ENCODE measurements at places on chromosomes 2 and 18.

DNA sequence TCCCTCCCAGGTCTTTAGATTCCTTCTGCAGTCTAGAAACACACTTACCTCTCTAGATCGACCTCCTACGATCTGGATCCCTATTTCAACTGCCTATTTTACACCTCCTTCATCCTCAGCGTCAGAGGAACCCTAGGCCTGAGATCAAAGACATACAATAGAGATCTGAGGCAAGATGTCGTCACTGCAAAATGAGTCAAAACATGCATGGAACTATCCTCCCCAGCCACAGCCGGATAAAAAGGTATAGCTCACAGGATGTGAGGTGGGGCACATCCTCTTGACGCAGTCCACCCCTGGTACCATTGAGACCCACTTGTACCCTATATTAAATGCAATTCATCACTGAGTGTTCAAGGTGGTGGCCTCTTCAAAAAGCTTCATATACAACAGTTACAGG lies 63.7 kb upstream of the DNAJC10 start:
- DNase-seq = no peak

DNA sequence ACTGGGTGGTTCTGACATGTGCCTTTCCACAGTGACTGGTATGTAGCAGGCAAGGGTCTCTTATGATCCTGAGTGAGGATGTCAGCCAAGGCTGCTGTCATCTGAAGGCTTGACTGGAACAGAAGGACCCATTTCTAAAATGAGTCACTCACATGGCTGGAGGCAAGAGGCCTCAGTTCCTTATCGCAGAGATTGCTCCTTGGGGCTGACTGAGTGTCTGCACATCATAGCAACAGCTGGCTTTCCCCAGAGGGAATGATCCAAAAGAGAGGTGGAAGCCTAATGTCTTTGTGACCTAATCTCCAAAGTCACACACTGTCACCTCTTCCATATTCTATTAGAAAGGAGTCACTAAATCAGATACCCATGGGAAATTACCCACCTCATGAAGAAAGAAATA lies 114.0 kb downstream of the NEDD4L start:
- no peak for DNase-seq

DNA sequence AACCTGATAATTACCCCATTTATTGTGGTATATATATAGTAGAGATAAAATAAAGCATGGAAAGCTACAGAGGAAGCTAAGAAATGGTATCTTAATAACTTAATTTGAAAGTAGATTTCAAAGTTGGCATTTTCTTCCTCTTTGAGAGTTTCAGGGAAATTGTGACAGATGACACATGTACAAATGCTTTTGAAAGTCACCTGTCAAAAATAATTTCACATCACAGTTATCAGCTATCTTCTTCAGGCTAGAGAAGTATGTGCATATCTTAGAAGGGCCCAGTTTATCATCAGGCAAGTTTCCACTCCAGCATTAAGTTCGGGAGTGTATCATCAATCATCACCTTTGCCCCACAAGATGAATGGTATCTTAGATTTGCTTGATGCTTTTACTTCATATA lies 457.9 kb downstream of the LRRTM4 start:
- DNase-seq = no peak

GRCh38 chr18:25239581-25240419 lies 112.2 kb downstream of the ZNF521 start:
- DNase-seq = no peak

DNA sequence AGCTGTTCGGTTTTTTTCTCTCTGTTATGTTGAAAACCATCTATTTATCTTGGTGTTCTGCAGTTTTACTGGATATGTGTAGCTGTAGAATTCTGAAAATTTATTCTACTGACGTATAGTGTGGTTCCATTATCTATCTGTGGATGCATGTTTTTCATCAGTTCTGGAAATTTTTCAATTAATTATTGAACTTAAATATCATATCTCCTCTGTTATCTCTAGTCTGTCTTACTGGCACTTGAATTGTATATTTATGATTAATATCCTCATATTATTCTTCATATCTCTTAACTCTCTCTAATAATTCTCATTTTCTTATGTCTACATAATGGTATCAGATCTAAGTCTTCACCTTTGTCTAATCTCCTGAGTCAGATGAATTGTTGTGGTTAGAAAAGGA lies 501.7 kb downstream of the STK39 start:
- no peak for DNase-seq

DNA sequence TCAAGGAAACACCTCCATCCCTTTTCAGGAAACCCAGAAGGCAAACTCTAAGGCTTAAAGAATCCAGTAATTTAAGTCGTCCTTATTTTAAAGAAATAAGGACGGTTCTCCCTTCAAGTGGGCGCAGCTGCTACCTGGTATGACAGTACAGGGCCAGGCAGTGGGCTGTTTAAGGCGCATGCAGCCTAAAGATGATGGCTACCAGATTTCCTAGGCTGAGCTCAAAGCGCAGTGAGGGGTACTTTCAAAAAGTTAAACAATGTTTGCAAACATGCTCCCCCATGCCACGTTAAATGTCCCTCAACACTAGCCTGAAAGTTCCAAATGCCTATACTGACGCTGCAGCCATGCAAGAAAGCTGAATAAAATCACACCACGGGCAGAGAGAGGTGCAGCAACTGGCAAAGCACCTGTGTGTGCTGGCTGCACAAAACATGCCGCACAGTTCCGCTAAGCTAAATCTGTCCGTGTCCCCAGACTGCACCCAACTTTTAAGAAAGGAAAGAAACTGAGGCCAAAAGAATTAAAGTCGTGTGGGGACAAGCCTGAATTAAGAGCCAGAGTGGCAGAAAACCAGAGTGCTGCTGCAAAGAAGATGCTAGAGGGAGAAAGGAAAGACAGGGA lies 583 bp downstream of the HIBCH start:
- no peak for DNase-seq

GRCh38 chr2:70214953-70215549 lies 24.2 kb upstream of the C2orf42 start:
- peak; percentile 50 for DNase-seq

- DNase-seq = no peak
Measured at GRCh38 chr18:49668574-49669275, 106.9 kb downstream of the LIPG start.

- no peak for DNase-seq
Measured at GRCh38 chr2:1739961-1740715, 4.2 kb downstream of the PXDN start.

GRCh38 chr2:230666885-230667712 lies 45.5 kb upstream of the CAB39 start:
- no peak for DNase-seq

GRCh38 chr2:240226672-240227537 lies 86.4 kb upstream of the OTOS start:
- DNase-seq = no peak

- DNase-seq = no peak
Measured at GRCh38 chr2:161400076-161400475, 16.0 kb upstream of the TBR1 start.

- no peak for DNase-seq
Measured at GRCh38 chr2:239457586-239458445, 57.0 kb upstream of the HDAC4 start.

DNA sequence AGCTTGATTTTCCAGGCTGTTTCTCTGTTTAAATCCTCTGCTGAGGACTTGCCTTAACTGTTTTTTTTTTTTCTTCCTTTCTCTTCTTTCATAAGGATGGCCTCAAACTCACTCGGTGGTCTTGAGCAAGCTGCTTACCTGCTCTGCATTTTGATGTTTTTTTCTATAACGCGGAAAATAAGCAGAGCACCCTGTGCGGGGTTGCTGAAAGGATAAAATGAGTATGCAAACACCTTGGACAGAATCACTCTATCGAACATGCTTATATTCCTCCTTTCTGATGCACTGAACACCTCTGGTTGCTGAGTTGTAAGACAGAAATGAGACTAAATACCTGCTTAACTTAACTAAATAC lies 41.1 kb upstream of the DSC1 start:
- DNase-seq = no peak

GRCh38 chr2:239979243-239980023 lies 45.7 kb downstream of the NDUFA10 start:
- DNase-seq = no peak

DNA sequence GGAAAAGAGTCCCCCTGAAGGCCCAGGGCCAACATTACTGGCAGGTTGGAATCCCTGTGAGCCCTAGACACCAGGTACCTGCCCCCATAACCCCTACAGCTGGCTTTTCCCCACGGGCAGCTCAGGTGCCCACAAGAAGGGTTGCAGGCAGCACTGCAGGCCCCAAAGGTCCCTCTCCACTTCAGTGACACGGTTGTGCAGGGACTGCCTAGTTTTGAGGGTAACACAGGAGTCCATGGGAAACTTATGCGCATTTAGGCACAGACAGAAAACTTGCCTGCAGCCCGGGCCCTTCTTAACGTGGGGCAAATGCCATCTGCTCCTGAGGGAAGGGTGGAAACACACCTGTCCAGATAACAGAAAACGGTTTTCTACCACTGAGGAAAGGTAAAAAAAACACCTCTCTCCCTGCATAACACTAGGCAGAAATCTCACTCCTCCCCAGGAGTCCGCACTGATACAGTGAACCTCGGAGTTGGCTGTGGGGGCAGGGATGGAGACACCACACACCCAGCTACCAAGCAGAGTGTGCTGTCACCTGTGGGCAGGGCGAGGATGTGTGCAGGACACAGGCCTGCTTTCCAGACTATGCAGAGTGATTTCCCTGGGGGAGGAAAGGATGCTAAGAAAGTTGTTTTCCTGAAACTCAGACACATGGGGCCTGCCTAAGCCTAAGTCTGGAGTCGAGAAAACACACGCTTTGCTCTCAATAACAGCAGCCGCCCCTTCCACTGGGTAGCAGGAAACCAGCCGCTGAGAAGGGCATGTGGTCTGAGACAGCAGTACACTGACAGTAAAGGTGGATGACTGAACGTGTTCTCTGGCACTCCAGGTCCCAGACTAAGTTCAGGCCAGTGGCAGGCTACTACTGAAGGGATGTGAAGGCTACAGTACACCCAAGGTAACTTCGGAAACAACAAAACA lies 819.4 kb downstream of the DCDC2C start:
- DNase-seq = no peak

DNA sequence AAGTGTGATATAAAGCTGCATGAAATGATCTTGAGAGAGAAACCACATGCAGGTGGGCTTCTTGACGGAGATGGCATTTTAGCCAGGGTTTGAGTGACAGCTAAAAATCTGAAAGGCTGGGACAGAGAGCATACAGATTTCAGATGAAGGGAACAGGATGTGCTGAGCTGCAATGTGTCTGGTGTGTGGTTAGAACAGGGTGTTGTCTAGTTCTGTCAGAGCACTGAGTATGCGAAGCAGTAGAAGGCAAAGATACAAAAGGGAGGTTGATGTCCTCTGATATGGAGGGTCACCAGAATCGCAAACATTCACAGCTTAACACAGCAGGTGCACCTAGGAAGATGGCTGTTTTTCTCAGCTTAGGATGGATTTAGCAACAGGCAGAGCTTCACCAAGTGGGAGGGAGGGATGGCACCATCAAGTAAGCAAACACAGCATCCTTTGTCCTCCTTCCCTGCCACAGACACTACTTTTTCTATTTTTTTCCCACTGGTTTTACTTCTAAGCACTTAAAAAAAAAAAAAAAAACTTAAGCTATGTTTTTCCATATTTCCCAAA lies 182.5 kb downstream of the TMX3 start:
- no peak for DNase-seq

DNA sequence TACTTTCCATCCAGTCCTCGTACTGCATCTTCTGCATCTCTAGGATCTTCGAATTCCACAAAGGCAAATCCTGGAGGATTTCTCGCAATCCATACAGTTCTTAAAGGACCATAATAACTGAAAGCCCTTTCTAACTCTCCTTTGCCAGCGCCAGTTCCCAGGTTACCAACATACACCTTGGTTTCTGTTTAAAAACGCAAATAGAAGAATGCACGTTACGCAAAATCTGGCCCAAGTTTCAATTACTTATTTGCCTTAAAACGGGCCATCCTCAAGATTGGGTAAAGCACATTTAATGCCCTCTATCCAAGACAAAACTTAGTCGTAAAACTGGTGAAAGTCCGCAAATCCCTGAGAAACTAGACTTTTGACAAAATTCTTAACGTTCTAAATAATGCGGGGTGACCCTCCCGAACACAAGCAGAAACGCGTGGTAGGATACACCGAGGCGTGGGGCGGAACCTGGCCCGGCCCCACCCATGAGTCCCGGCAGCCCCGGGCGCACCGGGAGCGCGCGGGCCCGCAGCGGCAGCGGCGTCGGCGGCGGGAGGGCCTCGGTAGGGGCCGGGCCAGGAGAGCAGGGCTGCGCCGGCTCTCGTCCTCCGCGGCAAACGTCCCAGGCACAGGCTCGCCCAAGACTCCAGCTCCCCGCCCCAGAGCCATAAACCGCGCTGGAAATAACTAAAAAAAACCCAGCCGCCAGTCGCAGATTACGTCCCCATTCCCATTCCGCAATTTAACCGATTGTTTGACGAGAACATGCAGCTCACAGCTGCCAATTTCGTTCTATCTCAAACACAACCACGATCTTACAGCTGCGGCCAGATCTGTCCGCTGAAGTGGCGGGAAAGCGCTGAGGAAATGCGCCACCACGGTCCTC lies 910 bp downstream of the SRSF7 start:
- peak; percentile 76 for DNase-seq

DNA sequence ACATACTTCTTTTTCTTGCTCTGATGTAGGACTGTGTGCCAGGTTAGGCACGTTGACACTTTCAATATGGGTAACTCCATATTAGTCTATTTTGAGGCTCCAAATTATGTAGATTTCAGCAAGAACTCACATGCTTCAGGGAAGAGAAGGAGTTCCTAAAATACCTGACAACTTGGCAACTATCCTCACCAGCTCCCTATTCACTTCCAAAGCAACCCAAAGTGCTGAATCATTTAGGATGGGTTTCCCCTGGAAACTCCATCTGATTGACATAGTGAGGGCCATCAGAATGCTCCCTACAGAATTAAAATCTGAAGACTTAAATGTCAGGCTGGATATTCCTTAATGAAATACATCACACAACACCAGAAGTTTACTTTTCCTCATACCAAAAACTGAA lies 32.5 kb upstream of the NFU1 start:
- no peak for DNase-seq

GRCh38 chr2:12363138-12363537 lies 353.6 kb upstream of the TRIB2 start:
- no peak for DNase-seq

- no peak for DNase-seq
Measured at GRCh38 chr2:8170552-8171327, 511.1 kb upstream of the ID2 start.

DNA sequence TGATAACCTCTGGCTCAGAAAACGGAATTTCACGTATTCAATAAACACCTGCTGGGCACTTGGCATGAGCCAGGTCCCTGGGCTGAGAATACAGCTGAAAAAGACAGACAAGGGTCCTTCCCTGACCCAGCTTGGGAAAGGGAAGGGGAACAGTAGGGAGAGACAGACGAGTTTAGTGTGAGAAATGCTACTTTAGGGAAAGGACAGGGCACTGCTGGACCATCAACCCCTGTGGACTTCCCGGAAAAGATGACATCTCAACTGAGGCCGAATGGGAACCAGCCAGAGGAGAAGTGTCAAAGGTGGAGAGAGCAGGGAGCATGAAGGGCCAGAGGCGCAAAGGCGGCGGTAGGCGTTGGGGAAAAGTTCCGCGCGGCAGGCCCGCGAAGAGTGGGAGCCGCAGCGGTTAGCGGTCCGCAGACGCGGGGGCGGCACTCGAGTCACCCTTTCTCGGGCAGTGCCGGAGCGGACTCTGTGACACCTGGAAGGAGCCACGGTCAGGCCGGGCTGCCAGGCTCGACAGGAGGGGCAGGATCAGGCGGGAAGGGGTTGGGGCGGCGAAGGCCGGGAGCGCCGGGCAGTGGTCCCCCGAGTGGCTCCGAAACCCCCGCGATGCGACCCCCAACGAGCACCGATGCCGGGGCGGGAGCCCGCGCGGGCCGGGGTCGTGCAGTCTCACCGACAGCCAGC lies 519 bp downstream of the TEX261 start:
- peak; percentile 49 for DNase-seq

- no peak for DNase-seq
Measured at GRCh38 chr2:194723446-194723845, 933.6 kb upstream of the SLC39A10 start.
